NCI-H446 (cell line): ENCODE measurements at places on chromosomes 16 and 17.
A peak's percentile ranks its signal among the peaks of the same experiment; 100 is the strongest.

DNA sequence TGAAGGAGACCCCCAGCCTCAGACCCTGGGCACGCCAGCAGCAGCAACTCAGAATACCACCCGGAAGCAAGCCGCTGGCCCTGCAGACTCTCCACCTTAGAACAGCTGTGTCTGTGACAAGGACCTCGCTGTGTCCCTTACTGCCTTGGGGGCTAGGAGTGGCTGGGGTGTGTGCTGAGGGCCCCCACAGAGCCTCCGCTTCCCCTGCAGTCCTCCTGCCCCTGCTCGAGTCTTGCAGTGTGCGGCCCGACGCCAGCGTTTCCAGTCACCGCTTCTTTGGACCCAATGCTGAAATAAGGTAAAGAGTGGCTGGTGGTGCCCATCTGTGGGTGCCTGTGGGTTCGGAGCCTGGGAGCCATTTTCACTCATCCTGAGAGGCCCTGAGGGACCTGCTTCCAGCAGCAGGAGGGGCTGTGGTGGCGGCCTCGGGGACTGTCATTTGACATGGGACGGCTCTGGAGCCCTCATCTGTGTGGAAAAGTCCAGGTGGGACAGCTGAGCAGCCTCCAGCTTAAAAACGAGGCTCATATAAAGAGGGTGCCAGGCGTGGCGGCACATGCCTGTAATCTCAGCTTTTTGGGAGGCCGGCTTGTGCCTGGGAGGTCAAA is 14.7 kb upstream of the MC1R start:
- DNase-seq, result no peak

DNA sequence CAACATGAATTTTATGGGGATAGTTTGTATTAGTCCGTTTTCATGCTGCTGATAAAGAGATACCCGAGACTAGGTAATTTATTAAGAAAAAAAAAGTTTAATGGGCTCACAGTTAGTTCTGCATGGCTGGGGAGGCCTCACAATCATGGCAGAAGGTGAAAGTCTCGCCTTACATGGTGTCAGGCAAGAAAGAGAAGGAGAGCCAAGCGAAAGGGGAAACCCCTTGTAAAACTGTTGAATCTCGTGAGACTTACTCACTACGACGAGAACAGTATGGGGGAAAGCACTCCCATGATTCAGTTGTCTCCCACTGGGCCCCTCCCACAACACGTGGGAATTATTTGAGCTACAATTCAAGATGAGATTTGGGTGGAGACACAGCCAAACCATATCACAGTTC is 181.5 kb downstream of the PRKCA start:
- DNase-seq, result no peak

GRCh38 chr16:26583803-26584202 is 482.9 kb upstream of the C16orf82 start:
- DNase-seq, result no peak

- peak; percentile 68 for DNase-seq
Observed at GRCh38 chr16:66188917-66189725, 177.4 kb upstream of the CDH5 start.

DNA sequence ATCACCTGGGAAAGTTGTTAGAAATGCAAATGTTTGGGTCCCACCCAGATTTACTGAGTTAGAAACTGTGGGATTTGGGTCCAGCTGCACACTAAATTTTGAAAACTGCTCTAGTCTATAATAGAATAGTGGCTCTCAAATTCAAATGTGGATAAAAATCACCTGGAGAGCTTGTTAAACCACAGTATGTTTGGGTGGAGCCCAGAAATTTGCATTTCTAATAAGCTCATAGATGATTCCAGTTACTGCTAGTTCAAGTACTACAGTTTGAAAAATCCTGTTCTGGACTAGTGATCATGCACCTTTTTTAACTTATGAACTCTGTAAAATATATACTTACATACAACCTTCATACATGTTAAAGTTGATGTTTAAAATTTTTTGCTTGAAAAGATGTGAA is 27.8 kb downstream of the RABEP1 start:
- DNase-seq, result no peak

DNA sequence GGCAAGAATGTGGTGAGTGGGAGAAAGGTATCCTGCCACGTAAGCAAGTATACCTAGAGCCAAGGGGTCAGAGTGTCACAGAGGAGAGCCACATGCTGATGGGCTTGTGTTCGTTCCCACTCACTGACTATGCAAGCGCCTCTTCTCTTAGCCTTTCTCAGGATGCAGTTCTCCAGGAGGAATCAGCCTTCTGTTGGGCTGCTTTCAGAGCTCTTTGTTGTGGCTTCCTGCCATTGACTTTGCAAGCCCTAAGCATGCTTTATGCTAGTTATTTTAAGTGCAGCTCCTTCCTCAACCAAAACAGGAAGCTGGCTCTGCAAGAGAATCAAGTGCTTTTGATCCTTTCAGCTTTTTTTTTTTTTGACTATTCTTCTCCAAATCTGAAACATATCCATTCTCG is 66.6 kb downstream of the SIAH1 start:
- no peak for DNase-seq
